ENCODE measurements at places on chromosomes 12 and 14.

- no peak for DNase-seq
Observed at GRCh38 chr12:77493302-77494168, 337.2 kb upstream of the NAV3 start.

DNA sequence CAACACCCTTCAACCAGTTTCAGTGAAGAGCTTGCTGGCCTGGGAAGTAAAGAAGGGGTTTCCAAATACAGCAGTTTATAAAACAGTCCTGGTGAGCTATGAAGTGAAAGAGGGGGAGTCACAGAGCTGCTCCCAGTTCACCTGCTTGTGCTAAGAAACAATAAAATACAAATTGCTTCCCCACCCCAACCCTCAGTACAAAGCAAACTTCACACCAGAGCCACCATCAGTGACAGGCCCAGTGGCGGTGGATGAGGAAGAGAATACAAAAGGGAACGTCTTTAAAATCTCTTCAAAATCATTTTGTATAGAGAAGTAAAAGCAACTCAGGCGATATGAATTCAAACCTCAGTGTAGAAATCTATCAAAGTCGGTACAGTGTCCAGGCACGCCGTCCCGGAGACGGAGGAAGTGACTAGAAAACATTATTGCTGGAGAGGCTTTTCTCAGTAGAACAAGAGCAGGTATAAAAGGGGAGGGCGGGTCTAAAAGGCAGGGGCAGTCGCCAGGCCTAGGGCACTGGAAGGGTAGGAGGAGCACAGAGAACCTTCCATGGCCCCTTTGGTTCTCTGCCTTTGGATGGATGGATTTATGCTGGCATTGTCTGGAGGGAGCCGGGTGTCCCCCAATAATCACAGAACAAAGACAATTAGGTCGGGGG, 10.5 kb upstream of the RPLP0 start:
- DNase-seq: no peak

GRCh38 chr12:131471946-131472732, 238.8 kb upstream of the SFSWAP start:
- no peak for DNase-seq

DNA sequence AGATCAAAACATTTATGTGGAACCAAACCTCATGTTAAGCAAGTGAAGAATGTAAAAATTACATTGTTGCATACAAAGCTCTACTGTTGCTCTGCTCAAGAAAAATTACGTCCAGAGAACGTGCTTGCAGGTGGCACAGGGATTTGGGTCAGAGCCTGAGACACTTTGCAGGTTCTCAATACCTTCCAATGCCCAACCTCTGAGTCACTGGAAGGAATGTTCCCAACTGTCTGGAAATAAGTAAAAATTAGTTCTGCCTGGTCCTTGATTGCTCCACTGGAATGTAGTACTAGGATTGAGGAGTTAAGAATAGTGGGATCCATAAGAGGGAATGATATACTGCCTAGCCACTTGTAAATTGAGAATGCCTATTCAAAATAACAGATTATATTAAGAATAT, 2.8 kb upstream of the IFNG start:
- no peak for DNase-seq

GRCh38 chr14:24843494-24843893, 206.5 kb downstream of the STXBP6 start:
- DNase-seq: no peak

- DNase-seq: no peak
Observed at GRCh38 chr14:90797451-90797850, 18.8 kb downstream of the TTC7B start.

DNA sequence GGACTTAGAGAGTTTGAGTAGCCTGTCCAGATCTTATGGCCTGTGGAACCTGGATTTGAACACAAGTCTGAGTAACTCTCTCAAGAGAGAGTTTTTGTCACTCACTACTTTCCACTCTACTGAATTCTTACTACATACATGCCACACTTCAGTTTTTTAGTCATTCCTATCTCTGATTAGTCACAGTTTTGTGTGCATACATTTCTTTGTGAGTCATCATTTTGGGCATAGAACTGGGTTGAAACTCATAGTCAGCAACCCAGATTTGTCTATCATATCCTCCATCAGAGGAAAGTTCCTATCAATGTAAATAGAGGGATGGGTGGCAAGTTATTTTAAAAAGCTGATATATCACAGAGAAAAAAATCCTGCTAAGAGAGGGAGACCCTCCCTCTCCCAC, 42.9 kb downstream of the FLRT2 start:
- DNase-seq: no peak

Data from activated CD4-positive, alpha-beta T cell treated with anti-CD3 and anti-CD28 coated beads, Interleukin-2, amount 50 U/mL, for 24 hours (primary cell).